CD4-positive, alpha-beta memory T cell (primary cell): ENCODE measurements at places on chromosomes 13 and 19. TPM values are rescaled to one million over a fixed set of nuclear protein-coding genes. Genes with fewer than 3 reads are reported as not detected.

- no peak overlapping the region for H3K27ac ChIP-seq
- no peaks in the 10 kb centered on the region for H3K36me3 ChIP-seq
- no peak overlapping the region for H3K4me3 ChIP-seq
- no peaks in the 10 kb centered on the region for H3K4me1 ChIP-seq
Observed at GRCh38 chr13:80050252-80050651, 290.7 kb downstream of the SPRY2 start.

Gene C1QTNF9B
- total RNA-seq: not detected

Gene IZUMO2
- not detected for total RNA-seq

Gene NLRP5
- not detected for total RNA-seq

Gene ZNF527
- 12.7 TPM for total RNA-seq

- H3K4me1 ChIP-seq: no peaks in the 10 kb centered on the region
- DNase-seq: no peak
- no peaks in the 10 kb centered on the region for H3K27me3 ChIP-seq
- H3K4me3 ChIP-seq: no peak overlapping the region
Observed at GRCh38 chr13:110902370-110902769, 12.5 kb downstream of the ANKRD10 start.

DNA sequence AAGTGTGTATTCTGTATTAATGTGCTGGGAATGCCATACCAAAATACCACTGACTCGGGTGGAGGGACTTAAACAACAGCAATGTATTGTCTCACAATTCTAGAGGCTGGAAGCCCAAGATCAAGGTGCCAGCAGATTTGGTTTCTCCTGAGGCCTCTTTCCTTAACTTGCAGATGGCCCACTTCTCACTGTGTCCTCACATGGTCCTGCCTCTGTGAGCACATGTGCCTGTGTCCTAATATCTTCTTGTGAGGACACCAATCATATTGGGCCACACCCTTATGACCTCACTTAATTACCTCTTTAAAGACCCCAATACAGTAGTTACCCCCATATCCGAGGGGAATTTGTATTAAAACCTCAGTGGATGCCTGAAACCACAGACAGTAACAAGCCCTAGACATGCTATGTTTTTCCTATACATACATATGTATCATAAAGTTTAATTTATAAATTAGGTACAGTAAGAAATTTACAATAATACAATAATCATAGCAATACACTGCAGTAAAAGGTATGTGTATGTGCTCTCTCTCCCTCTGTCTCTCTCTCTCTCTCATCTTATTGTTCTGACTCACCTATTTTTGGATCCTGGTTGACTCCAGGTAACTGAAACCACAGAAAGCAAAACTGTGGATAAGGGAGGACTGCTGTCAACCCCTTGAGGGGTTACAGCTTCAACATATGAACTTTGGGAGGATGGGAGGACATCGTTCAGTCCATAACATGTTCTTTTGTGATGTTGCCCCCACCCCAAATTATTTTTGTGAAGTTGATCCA is 174.3 kb downstream of the IRS2 start:
- no peaks in the 10 kb centered on the region for H3K27me3 ChIP-seq
- no peak overlapping the region for H3K27ac ChIP-seq
- no peaks in the 10 kb centered on the region for H3K36me3 ChIP-seq

DNA sequence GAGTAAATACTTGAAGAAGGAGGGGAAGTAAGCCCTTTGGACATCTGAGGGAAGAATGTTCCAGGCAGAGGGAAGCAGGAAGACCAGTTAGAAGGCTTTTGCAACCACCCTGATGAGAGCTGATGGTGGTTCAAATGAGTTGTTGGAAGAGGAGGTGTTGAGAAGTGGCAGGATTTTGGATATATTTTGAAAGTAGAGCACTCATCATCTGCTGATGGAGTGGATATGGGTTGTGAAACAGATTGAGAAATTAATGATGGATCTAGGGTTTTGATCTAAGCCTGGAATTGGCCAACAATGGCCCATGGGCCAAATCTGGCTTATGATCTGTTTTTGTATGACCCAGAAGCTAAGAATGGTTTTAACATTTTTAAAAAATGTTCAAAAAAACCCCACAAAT is 230.7 kb downstream of the NDFIP2 start:
- H3K4me1 ChIP-seq: no peaks in the 10 kb centered on the region
- no peak overlapping the region for H3K27ac ChIP-seq
- no peak overlapping the region for H3K4me3 ChIP-seq
- no peaks in the 10 kb centered on the region for H3K27me3 ChIP-seq

DNA sequence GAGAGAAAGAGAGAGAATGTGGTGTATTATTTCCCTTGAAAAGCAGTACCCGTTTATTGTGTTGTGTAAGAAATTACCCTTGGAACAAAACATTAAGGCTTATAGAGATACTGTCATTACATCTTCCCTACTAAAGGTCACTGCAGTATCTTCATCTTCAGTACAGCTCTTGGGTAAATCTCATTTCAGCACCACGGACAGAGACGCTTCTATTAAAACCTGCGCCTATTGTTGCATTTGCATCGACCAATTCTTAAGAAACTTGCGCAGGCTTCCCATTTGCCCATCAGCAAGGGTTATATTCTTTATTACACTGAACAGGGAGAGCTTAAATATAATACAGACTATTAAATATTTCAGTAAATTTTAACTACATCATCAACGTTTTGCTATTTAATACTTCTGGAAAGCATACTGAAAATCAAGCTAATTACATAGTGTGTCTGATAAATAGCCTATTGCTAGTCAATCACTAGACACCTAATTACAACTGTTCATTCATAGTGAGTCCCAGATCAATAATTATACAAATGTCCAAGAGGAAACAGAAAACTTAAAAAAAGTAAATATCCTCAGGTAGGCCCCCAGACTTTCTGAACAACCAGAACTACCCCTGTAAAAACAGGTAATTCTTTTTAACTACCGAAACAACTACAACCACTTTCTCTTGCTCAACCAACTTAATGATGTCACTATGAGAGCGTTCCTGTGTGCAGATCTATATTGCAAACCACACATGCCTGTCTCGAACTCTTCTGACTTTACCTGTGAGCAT is 350.6 kb downstream of the LIG4 start:
- no peak overlapping the region for H3K27ac ChIP-seq
- H3K36me3 ChIP-seq: no peaks in the 10 kb centered on the region
- DNase-seq: no peak
- no peak overlapping the region for H3K4me3 ChIP-seq

- H3K4me1 ChIP-seq: no peaks in the 10 kb centered on the region
- H3K27ac ChIP-seq: no peak overlapping the region
- no peak for DNase-seq
- no peaks in the 10 kb centered on the region for H3K27me3 ChIP-seq
Observed at GRCh38 chr13:59472134-59472533, 691.6 kb downstream of the DIAPH3 start.

Gene KLK3
- not detected for total RNA-seq

Gene ZNF610
- total RNA-seq: 6.0 TPM

- peak within 1 kb of the TSS; percentile 82 for H3K27ac ChIP-seq
- peak within 1 kb of the TSS; percentile 74 for H3K4me3 ChIP-seq
- H3K4me1 ChIP-seq: peaks cover 42% of the 10 kb centered on the region
- H3K27me3 ChIP-seq: no peaks in the 10 kb centered on the region
- H3K36me3 ChIP-seq: peaks cover 2% of the 10 kb centered on the region
Observed at GRCh38 chr19:16143399-16144215, at the start of gene HSH2D. Gene HSH2D (plus strand): TSS chr19:16143685. CDS start chr19:16148751, 5,066 bp downstream.

GRCh38 chr19:8571006-8571411 is 6.2 kb downstream of the MYO1F start:
- peak; percentile 84 for DNase-seq
- no peaks in the 10 kb centered on the region for H3K27me3 ChIP-seq
- peak overlapping the region; percentile 41 for H3K27ac ChIP-seq
- peaks cover 95% of the 10 kb centered on the region for H3K4me1 ChIP-seq
- H3K4me3 ChIP-seq: peak overlapping the region; percentile 81

Gene ACP5
- total RNA-seq: 30.3 TPM

GRCh38 chr13:70088926-70089325 is 18.7 kb upstream of the ATXN8OS start:
- no peaks in the 10 kb centered on the region for H3K4me1 ChIP-seq
- no peak overlapping the region for H3K27ac ChIP-seq
- H3K4me3 ChIP-seq: no peak overlapping the region
- no peaks in the 10 kb centered on the region for H3K27me3 ChIP-seq
- no peaks in the 10 kb centered on the region for H3K36me3 ChIP-seq

Gene UPF1
- total RNA-seq: 130 TPM

Gene RASIP1
- 0.22 TPM for total RNA-seq

Gene THSD1
- 0.87 TPM for total RNA-seq

GRCh38 chr13:23690668-23691067 is 120.5 kb downstream of the TNFRSF19 start:
- no peaks in the 10 kb centered on the region for H3K27me3 ChIP-seq
- H3K4me3 ChIP-seq: no peak overlapping the region
- DNase-seq: no peak
- no peaks in the 10 kb centered on the region for H3K4me1 ChIP-seq
- no peaks in the 10 kb centered on the region for H3K36me3 ChIP-seq
- H3K27ac ChIP-seq: no peak overlapping the region

DNA sequence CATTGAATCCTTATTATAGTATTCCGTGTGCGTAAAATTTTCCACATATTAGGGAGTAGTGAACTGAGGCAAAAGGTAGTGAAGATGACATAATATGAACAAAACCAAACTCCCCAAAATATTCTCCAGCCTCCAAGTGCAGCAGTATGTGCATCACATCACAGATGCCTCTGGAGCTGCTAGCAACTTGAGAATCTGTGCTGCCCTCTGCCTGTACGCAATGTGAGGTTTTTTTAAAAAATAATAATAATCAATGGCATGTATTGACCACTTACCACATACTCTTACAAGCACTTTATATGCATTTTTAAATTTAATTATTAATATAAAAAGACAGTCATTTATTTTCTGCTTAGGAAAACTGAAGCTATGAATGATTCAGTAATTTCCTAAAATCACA is 583.0 kb upstream of the SPRY2 start:
- no peak overlapping the region for H3K4me3 ChIP-seq
- no peaks in the 10 kb centered on the region for H3K4me1 ChIP-seq
- H3K27me3 ChIP-seq: no peaks in the 10 kb centered on the region
- no peaks in the 10 kb centered on the region for H3K36me3 ChIP-seq
- no peak overlapping the region for H3K27ac ChIP-seq
- no peak for DNase-seq

DNA sequence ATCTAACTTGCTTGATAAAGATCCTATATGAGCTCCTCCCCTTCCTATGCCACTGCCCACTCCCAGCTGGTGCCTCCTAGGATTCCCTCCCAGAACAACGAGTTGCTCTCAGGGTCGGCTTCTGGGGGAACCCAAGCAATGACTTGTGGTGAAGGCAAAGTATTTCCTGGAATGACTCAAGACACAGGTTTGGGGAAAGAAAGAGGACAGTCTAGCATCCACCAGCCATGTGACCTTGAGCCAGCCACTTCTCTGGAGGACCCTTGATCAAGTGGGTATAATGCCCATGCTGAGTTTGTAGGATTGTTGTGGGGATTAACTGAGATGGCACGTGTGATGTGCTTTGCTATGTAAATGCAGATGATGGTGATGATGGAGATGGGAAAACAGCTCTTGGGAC is 33.0 kb downstream of the MBD3L2B start:
- H3K4me3 ChIP-seq: no peak overlapping the region
- no peak overlapping the region for H3K27ac ChIP-seq
- peaks cover 3% of the 10 kb centered on the region for H3K36me3 ChIP-seq
- DNase-seq: no peak

DNA sequence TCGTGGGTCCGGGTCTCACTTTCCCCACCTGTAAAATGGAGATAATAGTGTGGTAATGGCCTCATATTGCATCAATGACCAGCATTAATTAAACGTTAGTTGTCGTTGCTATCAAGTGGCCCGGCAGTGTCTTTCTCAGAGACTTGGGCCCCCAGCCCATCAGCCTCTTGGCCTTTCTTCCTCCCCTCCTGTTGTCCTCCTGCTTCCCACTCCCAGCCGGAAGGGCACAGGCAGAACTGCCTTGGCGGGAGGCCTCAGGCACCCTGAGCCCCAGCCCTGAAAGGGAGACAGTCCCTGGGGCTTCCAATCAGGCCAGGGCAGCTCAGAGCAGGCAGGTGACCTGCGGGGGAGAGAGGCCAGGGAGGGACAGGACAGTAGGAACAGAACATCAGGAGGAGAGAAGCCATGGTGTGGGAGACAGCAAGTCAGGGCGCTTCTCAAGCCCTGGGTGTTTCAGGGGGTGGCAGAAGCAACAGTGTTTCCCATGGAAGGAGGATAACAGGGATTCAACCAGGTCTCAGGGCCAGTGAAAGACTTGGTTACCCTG is 4.6 kb downstream of the MARK4 start:
- H3K4me3 ChIP-seq: no peak overlapping the region
- H3K36me3 ChIP-seq: no peaks in the 10 kb centered on the region
- H3K27me3 ChIP-seq: no peaks in the 10 kb centered on the region
- DNase-seq: no peak

DNA sequence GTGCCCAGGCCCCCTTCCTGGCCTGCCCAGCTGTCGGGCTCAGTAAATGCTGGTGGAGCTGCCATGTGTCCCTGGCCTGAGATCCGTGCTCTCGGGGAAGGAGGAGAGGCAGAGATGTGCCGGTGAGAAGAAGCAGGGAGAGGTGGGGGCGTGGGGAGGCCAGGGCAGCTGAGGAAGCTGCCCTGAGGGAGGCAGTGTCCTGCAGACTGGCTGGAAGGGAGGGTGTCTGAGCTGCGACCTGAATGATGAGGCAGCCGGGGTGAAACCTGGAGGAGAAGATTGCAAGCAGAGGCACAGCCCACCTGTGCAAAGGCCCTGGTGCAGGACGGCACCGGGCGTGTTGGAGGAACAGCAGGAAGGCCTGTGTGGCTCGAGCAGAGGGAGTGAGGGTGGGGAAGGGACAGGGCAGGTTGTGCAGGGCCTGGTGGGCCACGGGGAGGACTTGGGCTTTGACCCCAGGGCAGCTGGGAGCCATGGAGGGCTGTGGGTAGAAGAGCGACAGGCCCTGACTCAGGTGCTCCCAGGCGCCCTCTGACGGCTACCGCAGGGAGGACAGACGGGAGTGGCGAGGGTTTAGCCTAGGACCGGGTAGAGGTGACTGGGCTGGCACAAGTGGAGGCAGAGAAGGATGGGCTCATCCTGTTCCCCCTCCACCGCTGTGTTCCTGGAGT is 14.0 kb upstream of the CELF5 start:
- no peak overlapping the region for H3K4me3 ChIP-seq
- DNase-seq: peak; percentile 56
- H3K27me3 ChIP-seq: no peaks in the 10 kb centered on the region
- H3K4me1 ChIP-seq: no peaks in the 10 kb centered on the region
- H3K27ac ChIP-seq: no peak overlapping the region
- H3K36me3 ChIP-seq: peaks cover 5% of the 10 kb centered on the region

Gene TNFRSF19
- total RNA-seq: not detected
